ENCODE measurements at places on chromosomes 5 and 9.

GRCh38 chr5:179196405-179197079 is 136.4 kb downstream of the ZNF354C start:
- no peak for DNase-seq

- no peak for DNase-seq
Measured at GRCh38 chr9:130239741-130240241, 25.8 kb upstream of the HMCN2 start.

DNA sequence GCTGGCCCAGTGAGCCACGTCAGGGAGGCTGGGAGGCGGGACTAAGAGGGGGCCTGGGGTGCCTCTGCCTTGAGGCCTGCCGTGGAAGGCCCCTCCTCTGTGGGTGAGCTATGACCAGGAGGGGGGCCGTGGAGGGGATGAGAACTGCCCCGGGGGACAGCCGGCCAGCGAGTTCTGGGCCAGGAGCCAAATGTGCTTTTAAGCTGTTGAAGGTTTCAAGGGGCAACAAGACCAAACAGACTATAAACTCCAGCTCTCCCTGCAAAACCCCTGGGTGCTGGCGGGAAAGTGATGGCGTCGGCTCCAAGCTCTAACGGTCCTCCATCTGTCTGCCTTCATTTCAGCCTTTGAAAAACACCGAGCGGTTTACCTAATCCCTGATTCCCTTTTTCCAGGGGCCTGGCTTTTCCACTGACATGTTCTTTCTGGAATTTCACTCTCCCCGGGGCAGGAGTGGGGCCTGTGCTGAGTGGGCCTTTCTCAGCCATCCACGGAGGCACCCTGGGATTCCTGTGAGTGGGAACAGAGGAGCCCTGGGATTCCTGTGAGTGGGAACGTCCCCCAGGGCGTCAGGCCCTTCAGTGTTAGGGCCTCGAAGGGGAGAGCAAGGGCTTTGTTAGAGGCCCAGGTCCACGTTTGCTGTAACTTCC is 65.6 kb downstream of the COL5A1 start:
- peak; percentile 75 for DNase-seq

GRCh38 chr5:164051745-164052144 is 546.3 kb downstream of the MAT2B start:
- no peak for DNase-seq

- no peak for DNase-seq
Measured at GRCh38 chr5:42321785-42322184, 101.5 kb upstream of the GHR start.

DNA sequence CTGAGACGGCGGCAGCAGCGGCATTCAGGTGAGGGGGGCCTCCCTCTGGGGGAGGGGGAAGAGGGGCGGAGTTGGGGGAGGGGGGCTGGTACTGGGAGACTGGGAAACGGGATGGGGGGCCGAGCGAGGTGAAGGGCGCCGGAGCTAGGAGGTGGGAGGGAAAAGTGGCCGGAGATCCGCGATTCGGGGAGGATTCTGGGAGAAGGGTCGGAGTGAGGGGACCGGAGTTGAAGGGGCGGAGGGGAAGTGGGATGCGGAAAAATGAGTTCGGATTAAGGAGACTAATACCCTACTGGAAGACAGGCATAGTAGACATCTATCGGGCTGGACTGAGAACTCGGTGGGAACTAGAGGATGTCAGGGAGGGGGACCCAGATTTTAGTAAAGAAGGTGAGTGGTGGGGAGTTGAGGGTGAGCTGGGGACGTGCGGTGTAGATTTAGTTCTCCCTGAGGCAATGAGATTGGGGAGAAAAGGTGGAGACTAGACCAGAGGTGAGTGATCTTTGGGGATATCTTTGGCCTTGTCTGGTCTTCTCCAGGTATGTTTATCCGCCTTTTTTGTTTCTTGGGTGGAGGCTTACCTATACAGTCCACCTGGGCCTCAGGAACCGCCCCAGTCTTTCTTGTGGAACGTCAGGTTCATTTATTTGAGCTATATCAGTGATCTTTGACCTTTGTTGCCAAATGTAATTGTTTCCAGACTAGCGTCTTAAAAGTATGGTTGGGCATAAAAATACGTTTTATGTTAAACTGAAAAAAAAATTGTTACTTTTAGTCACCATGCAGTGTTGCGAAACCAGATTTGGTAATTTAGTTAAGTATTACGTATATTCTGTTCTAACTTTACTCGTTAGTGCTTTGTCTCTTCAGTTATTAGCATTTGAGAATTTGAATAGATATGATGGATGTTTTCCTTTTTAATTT is 632 bp downstream of the UBAP1 start:
- peak; percentile 39 for DNase-seq

DNA sequence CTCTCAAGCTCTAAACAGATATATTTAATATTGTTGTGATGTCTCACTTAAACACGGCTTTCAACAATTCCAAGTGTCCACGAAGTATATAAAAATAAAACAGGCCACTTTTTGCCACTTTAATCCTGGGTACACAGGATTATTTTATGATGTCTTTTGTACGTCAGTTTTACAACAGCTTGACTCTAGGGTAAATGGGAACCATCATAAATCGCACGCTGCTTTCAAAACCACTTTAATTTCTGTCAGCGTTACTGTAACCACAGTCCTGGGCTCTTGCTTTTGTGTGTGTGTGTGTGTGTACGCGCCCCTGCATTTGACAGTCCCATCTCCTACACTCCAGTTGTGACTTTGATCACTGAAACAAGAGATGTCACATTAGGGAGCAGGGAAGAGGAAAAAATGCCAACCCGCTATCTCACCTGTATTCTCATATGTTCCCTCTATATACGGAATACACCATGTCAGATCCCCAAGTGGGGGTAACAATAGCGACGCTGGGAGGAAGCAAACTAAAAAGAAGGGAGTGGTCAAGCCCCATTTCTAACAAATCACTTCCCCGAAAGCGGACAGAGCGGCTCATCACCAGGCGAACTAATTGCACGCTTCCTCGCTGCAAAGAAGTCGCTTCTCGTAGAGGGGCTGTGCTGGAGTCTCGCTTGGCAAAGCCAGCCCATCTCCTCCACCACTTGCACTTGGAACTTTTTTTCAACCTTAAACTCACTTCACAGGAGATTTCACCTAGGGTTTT is 1.2 kb downstream of the BNC2 start:
- DNase-seq: no peak

GRCh38 chr9:2655411-2655901 is 33.9 kb downstream of the VLDLR start:
- no peak for DNase-seq

GRCh38 chr5:102798104-102798785 is 43.1 kb downstream of the PAM start:
- DNase-seq: no peak

- DNase-seq: no peak
Measured at GRCh38 chr5:172548311-172548731, 92.7 kb upstream of the NEURL1B start.

DNA sequence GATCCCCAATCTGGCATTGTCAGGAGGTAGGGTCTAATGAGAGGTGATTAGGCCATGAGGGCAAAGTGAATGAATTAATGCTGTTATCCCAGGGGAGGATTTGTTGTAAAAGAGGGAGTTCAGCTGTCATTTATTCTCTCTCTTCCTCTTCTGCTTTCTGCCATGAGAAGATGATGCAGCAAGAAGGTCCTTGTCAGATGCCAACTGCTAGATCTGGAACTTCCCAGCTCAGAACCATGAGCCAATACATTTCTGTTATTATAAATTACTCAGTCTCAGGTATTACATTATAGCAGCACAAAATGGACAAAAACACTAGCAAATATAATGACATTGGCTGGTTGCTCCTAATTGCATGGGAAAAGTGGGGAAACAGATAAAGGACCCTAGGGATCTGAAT is 15.6 kb upstream of the BICD2 start:
- DNase-seq: no peak

DNA sequence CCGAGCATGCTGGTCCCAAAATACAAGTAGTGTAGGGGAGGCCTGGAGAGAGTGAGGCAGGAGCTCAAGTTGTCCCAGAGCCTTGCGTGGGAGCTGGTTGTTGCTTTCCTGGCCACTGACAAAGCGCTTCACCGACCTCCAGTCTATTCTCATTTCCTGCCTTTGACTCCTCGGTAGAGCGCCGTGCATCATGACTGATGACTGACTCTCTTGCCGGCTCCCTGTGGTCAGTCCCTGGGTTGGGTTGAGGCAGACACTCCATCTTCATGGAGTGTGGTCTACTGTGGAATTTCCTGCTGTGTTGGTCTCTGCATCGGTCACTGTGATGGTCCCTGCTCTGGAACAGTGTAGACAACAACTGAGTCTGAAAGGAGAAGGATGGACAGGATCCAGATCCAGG is 175.1 kb upstream of the S1PR3 start:
- DNase-seq: no peak
